ENCODE measurements at places on chromosomes 1 and 21.

GRCh38 chr1:19825298-19825697, 10.2 kb upstream of the RNF186 start:
- DNase-seq: no peak

DNA sequence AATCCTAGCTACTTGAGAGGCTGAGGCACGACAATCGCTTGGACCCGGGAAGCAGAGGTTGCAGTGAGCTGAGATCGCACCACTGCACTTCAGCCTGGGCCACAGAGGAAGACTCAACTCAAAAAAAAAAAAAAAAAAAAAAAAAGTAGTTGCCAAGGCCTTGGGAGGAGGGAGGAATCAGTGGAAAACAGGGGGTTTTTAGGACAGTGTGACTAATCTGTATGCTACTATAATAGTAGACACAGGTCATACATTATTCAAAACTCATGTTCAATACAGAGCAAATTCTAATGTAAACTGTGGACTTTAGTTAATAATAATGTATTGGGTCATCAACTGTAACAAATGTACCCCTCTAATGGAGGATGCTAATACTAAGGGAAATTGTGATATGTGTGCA, 51.7 kb upstream of the CTPS1 start:
- DNase-seq: no peak

DNA sequence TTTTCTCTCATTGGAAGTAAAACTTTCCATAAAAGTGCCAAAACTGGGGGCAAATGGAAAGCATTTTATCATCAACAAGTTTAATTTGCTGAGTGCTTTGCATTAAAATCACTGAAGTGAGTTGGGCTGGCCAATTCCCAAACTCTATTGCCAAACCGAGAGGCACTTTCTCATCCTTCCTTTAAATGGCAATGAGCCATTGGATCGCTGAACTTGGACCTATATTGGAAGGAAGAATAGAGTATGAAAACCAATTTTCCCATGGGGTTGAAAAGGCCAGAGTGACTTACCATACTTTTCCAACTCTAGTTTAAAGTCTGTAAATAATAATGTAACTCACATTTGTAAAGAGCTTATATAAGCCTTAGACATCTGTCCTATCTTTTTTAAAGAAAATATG, 189.1 kb upstream of the C1orf87 start:
- no peak for DNase-seq

DNA sequence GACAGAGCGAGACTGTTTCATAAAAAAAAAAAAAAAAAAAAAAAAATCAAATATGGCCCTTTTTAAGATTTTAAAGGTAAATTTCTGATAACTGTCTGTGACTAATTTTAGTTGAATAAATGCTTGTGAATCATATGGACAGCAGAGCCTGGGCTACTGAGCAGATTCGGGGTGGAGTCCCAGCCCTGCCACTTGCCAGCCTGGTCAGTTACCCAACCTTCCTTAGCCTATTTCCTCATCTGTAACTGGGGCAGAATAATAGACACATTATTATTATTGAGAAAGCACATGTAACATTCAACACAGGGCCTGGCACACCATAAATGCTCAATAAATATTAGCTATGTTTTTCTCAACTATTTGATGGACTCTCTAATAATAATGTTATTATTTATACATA, 11.2 kb upstream of the H3-3A start:
- DNase-seq: no peak

- no peak for DNase-seq
Measured at GRCh38 chr1:59062743-59063142, 234.2 kb upstream of the FGGY start.
